Ammon's horn (tissue), 1 donor: ENCODE measurements at places on chromosomes 1 and 21.

- no peak for DNase-seq
These were observed 167.7 kb upstream of the USP24 start for GRCh38 chr1:55382806-55383305.

- DNase-seq, result no peak
These were observed 26.1 kb upstream of the SDC3 start for GRCh38 chr1:30934613-30935012.

DNA sequence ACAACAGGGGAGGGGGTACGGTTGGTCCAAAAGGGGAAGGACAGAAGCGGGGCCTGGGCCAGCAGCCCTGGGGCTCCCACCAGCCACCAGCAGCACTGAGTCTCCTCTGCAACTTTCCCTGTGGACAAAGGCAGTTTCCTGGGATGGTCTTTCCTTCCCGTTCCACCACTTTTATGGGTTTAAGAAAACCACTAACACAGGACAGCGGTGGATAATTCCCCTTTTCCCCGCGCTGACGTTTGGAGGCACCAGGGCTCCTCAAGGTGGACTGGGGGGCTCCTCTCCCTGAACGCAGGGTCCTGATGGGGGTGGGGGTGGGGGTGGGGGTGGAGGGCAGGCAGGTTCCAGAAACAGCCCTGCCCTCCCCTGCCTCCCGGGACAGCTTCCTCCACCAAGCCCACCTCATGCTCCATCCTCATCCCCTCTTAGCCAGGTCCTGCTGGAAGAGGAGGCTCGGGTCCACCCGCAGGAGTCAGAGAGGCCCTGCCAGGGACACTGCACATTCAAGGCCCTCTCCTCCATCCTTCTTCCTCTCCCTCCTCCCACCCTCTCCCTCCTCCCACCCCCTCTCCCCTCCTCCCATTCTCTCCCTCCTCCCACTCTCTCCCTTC is 4.8 kb upstream of the COL6A1 start:
- no peak for DNase-seq

- DNase-seq, result peak; percentile 25
These were observed 10.9 kb upstream of the CD101 start for GRCh38 chr1:116990612-116991151.

DNA sequence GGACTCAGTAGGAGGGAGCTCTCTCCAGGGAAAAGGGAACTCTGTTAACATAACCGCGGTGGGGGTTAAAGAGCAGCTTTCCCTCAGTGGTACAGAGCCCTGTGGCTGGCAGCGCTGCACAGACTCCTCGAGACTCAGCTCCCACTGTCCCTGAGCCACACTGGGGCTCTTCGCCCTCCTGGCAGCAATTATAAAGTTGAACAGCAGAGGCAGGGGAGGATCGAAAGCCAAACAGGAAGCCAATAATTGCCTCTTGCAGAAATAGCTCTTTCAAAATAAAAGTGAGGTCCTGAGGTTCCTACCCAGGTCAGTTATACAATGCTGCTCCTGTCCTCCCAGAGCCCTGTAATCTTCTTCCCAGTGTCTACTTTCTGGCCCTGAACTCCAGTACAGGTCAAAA is 77.0 kb downstream of the FAM78B start:
- no peak for DNase-seq

DNA sequence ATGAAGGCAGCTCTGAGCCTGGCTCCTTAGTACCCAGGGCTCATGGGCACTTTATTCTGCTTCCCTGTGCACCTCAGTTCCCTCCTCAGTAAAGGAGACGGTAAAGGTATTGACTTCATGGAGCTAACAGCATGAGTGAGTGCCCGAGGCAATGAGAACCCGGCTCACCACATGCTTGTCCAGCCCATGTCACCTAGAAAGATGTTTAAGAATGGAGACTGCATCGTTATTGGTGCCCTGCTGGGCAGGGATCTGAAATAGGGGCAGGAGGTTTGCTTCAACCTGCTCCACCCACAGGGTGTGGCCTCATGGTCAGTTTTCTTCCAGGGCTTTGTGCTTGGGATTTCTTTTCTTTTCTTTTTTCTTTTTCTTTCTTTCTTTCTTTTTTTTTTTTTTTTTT is 7.0 kb upstream of the KCNE1 start:
- DNase-seq, result no peak

DNA sequence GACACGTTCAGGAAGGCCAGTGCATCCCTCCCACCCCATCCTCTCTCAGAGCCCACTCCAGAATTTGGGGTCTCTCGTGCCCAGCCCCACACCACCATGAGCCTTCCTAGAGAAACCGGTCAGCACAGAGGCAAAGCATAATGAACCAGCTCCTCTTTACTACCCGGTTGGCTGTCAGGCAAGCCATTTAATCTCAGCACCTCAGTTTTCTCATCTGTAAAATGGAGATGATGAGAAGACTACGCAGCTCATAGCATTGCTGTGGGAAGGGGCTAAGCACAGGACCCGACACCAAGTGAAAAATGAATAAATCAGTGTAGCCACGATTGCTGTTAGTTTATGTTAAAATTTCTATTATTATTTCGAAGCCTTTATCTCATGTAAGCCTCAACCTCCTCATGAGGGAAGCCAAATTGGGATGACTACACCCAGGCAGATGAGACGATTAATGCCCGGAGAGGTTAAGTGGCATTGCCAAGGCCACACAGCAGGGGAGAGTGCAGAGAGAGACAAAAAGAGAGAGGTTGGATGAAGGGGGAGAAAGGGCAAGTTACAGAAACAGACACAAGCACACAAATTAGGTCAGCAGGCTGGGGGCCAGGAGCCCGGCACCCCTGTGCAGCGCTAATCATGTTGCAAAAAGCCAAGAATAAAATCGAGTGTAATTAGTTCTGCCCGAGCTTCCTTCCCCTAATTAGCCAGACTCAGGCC is 25.7 kb downstream of the SDC3 start:
- peak; percentile 60 for DNase-seq

DNA sequence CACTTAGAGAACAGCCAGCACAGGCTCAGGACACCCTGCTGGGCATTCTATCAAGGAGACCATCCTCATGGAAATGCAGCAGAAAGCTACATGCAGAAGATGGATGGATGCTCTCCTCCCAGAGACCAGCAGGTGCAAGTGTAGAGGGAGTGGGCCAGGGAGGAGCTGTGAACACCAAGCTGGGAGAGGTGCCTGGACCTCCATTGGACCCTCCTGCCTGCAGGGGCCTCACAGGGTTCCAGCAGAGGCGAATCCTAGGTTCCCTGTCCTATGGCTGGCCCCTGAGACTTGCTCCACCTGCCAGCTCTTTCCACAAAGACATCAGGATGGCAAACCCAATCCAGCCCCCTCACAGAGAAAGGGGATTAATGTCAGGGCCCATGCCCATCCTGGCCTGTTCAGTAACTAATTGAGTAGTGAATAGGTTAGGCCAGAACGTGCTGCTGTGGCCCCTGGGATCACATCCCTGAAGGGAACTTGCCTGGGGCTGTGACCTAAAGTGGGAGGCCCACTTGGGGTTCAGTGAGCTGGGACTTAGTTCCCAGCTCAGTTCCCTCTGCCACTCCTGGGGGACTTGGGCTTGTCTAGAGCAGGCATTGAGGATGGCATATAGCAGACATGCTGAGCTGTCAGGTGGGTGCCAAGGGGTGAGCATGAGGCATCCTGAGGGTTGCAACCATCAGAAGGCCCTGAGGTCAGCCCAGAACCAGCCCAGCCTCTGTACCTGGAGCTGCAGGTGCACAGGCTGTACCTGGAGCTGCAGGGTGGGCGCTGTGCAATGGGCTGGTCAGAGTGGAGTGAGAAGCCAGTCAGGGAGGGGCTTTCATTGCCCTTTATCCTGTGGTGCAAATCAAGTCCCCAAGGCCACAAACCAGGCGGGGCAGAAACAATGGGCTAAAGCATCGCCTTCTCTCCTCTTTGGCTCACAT is 22.9 kb upstream of the ZNF678 start:
- DNase-seq, result no peak

GRCh38 chr21:33396436-33396835 is 6.8 kb upstream of the IFNGR2 start:
- no peak for DNase-seq

DNA sequence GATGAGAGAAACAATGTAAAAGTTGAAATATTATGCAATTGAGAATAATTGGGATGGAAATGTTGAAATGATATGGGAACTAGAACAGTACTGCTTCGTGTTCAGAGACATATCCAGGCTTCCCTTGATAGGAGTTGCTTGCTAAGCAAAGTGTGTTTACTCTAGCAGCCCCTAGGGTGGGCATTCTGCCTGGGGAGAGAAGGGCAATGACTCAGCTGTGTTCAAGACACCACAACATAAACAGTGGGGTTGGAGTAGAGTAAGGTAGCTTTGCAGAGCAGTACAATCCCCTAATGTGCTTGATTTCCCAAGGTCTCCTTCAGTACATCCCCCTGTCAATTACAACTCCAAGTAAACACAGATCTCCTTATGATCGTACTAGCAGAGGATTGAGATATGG is 4.8 kb upstream of the PCNX2 start:
- DNase-seq, result no peak

DNA sequence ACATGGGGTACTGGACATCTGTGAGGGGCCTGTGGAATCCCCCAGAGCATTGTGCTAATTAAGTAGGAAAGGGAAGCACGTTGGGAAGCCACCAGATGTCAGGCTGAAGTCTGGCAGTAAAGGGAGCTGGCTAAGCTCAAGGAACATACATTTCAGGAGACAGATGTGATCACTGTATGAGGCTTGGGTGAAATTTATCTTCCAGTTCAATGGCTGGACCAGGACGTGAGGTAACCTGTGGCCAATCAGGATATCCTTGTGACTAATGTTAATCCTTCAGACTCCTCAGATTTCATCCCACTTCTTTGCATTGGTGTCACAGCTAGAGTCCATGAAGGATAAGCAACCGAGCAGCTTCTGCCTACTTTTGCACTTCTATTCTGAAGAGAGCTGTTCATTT is 110.2 kb upstream of the APP start:
- no peak for DNase-seq

GRCh38 chr21:46452710-46453109 is 6.0 kb upstream of the DIP2A start:
- no peak for DNase-seq

DNA sequence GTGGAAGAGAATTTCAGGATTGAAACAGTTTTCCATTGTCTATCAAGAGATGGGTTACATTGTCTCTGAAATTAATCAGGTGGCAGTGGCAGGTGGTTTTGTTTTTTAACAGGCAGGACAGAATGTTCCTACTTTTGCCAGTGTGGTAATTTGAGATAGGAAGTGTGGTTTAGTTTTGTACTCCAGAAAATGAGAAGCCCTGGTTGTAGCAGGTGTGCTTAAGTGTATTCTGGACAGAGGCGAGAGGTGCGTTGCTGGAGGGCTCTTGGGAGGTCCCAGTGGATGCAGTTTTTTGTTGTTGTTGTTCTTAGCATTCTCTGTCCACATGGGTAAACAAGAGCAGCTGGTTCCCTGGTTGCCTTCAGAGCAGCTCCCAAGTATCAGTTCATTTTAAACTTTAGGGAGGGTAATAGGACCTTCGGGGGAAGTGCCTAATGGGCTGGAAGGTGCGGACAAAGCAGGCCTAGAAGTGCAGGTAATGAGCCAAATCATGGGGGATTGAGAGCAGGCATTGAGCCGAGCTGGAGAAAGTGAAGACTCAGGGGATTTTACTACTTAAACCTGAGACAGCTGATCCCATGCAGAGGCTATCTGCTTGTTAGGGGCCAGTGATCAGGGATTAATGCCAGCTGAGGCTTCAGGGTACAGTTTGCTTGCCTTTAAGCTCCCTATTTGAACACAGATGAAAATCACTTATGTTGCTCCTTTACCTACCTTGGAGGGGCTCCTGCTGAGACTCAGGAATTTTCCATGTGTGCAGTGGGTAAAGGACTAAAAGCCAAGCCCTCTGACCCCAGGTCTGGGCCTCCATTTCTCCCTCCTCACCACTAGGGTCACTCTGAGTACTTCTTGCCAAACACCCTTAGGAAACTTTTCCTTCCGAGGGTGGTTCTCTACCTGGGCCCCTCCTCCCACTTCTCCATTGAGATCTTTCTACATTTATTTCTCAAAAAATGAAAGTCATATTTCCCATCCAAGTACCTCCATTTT is 6.1 kb downstream of the PFKFB2 start:
- no peak for DNase-seq

- peak; percentile 45 for DNase-seq
These were observed 42.1 kb upstream of the MPZL1 start for GRCh38 chr1:167679714-167680113.

GRCh38 chr1:183898001-183898396 is 93.1 kb downstream of the RGL1 start:
- DNase-seq, result no peak

DNA sequence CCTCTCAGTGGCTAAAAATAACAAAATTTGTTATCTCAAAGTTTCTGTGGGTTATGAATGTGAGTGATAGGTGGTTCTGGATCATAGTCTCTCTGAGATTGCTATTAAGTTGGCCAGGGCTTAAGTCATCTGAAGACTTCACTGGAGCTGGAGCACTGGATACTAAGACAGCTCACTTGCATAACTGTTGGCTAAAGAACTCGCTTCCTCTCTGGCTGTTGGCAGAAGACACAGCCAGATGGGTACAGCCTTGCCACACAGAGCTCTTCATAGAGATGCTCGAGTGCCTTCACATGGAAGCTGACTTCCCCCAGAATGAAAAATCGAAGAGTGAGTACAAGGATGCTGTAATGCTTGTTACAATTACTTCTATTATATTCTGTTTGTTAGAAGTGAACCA is 333.8 kb downstream of the ZP4 start:
- DNase-seq, result peak; percentile 72

DNA sequence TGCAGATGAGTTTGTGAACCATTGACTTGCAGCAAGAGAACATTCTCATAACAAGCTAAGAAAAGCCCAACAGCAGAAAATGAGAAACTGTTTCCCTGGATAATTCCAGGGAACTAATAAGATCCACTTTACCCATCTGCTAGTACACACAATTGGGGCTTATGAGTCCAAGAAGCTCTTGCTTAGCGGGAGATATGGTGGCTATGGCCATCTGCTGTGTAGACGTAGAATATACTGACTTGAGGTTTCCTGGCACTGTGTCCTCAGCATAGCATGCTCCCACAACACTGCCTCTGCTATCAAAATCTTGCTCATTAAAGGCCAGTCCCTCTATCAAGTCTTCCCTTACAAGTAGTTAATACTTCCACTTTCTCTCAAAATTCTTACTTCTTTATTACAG is 6.8 kb upstream of the RXRG start:
- DNase-seq, result no peak

DNA sequence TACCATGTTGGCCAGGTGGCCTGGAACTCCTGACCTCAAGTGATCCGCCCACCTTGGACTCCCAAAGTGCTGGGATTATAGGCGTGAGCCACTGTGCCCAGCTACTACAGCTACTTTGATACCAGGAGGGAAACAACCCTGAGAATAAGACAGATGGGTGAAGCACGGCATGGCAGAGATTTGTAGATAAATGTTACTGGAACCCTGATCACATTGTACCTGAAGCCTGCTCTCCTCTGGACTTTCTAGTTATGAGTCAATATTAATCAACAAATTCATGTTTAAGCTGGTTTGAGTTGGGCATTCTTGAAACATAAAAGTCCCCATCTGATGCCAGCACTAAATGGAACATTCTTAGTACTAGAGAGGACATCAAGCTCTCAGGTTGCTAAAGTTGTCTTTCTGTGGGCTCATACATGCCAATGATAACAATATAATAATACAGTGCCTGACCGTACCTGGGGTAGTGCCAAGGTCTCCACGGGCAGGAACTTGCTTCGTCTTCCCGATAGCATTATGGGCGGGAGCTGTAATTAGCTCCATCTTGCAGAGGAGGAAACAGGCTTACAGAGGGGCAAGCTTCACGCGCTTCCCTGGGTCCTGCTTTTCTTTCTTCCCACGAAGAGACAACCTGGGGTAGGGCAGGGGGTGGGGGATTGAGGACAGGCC is 30.7 kb upstream of the SLC19A1 start:
- DNase-seq, result no peak
